Activated T-helper 9 cell treated with anti-CD3 and anti-CD28 coated beads, Interleukin-2, amount 50 U/mL, for 16 hours (primary cell): ENCODE measurements at places on chromosomes 1 and 21.

DNA sequence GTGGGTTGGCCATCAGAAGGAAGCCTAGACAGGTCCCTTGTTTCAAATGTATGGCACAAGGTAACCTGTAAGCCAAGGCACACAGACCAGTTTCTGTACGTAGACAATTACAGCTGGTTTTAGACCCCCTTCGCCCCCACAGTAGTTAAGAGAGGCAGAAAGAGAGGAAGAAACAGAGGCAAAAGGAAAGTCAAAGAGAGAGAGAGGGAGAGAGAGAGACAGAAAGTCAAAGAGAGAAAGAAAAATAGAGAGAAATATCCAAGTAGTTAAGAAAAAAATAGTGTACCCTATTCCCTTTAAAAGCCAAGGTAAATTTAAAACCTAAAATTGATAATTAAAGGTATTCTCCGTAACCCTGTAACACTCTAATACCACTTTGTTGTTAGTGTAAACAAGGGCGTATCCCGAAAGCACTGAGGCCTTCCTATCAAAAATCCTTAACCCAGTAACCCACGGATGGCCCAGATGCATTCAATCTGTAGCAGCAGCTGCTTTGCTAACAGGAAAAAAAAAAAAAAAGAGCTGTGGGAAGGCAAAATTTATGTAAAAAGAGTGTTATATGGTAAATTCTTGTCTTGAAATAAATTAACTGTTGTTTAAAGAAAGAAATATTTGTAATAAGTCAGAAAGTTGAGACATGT is 49.4 kb downstream of the ADCY10 start:
- DNase-seq, result no peak

GRCh38 chr21:45383111-45383614 is 21.8 kb upstream of the COL18A1 start:
- no peak for DNase-seq

- no peak for DNase-seq
These were observed 74.3 kb downstream of the LAMC1 start for GRCh38 chr1:183097438-183098051.

GRCh38 chr1:33641104-33641830 is 168.8 kb downstream of the ZSCAN20 start:
- no peak for DNase-seq

- DNase-seq, result no peak
These were observed 30.4 kb upstream of the FMO1 start for GRCh38 chr1:171217658-171218443.

DNA sequence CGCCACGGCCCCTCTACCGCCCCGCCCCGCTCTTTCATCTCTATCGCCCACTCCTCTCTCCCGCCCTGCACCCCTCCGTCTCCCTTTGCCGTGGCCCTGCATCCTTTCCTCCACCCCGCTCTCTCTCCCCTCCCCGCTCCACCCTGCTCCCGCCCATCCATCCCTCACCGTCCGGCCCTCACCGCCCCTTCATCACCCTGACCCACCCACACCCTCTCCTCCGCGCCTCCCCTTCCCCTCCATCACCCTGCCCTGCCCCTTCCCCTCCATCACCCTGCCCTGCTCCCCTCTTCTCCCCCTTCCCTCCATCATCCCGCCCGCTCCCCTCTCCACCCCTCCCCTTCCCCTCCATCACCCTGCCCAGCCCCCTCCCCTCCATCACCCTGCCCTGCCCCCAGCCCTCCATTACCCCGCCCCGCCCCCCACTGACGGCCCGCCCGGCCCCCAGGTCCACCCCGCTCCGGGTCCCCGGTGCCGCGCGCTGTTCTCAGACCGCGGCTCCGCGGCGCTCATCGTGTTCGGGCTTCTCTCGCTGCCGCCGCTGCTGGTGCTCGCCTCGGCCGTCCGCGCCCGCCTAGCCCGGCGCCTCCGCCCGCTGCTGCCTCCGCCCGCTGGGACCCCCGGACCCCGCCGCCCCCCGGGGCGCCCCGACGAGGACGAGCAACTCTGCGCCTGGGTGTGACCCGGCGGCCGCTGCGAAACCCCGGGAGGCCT is 6.2 kb upstream of the ANKRD65 start:
- no peak for DNase-seq

- DNase-seq, result no peak
These were observed 71.4 kb downstream of the USP1 start for GRCh38 chr1:62508187-62508758.
